ENCODE measurements at places on chromosomes 11 and 22.

DNA sequence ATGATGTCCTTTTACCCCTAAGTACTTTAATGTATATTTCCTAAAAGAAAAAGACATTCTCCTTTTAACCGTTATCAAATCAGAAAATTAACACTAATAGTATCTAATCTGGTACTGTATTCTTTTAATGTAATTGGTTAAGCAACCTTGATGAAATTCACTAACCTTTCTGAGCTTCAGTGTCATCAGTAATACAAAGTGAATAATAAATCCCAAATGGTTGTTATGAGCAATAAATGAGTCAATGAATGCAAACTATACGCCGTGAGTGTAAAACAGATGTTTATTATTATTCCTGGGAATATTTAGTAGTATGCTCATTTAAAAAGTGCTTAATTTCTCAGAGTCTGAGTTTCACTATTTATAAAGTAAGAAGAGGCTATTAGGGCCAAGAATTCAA lies 21.5 kb downstream of the UEVLD start:
- DNase-seq: no peak

DNA sequence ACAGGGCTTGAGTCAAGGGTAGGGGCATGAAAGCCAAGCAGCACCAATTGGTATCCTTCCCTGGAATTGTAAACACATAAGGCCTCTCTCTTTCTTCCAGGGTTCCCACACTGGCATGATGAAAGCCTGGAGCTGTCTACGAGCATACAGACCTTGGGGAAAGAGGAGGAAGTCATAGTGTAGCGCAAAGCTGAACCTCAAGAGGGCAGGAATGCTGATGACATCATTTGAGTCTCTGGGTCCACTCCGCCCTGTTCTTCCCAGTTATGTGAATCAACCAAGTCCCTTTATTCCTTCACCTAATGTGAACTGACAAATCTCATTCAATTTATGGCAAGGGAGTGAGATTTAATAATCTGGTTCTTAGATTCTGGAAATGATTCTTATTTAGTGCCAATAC lies 266.4 kb upstream of the NCAM1 start:
- DNase-seq: no peak

- no peak for DNase-seq
Observed at GRCh38 chr11:72132646-72133045, 2.9 kb upstream of the FOLR3 start.

- no peak for DNase-seq
Observed at GRCh38 chr22:23242473-23243001, 62.2 kb downstream of the BCR start.
